ENCODE measurements at places on chromosomes 6 and 20.

DNA sequence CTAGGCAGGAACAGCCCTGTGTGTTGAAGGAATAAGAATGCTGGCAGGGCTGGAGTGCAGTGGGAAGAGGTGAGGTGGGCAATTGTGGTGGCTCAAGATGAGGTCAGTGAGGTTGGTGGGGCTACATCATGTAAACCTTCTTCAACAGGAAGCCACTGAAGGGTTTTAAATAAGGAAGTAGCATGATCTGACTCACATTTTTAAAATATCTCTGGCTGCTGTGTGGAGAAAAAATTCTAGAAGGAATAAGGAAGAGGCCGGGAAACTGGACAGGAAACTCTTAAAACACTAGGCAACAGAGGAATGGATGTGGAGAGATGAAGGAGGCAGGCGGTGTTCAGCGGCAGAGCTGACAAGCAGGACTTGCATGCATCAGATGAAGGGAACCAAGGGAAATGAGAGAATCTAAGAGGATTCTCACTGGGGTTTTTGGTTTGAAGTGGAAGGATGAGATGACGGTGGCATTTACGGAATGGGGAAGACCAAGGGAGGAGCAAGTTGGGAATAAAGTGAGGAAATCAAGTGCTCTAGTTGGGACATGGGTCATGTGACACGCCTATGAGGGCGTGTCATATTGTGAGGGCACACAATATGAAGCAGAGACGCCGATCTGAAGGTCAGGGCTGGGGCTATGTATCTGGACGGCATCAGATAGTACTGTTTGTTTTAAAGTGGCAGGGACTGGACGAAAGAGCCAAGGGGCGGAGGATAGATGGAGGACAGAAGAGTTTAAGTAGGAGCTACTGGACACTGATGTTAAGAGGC is 18.2 kb downstream of the TMEM242 start:
- DNase-seq = no peak

- DNase-seq = no peak
Measured at GRCh38 chr6:139943391-139943790, 568.9 kb upstream of the CITED2 start.

GRCh38 chr20:57600320-57601210 is 19.7 kb downstream of the ZBP1 start:
- DNase-seq = no peak

DNA sequence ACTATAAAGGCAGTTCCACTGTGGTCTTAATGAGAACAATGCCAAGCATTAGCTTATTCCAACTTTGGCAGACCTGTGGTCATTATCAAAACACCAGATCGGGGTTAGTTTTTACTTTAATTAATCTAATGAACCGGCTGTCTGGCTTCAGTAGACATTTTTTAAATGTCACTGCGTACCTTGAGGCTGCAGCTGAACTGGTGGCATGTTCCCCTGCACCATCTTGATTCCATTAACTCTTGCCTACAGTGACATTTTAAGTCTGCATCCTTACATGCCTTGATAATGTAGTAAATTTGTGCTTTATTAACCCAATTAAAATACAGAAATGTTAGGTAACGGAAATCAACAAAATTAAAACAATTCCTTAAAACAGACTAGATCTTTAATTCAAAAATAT is 127.0 kb downstream of the KIF16B start:
- no peak for DNase-seq

- no peak for DNase-seq
Measured at GRCh38 chr20:58619864-58620431, 31.1 kb upstream of the STX16 start.

DNA sequence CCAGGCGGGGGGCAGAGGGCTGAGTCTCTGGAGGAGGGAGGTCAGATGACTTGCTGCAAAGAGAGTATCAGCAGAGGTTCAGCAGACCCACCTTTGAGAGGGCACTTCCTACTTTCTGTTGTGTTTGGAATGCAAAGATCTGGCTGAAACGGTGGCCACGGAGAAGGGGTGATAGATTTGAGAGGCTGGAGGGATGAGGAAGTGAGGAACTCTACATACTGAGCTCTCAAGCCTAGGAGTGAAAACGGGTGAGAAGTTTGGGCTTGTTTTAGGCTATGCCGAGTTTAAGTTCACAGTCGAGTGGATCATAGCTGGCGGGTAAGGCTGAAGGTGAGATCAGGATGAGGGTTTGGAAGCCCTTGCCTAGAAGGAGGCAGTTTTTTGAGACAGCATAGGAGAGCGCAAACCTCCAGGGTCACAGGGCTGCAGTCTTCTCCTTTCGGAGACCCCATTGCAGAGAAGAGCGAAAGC is 477 bp upstream of the ITPA start:
- no peak for DNase-seq

DNA sequence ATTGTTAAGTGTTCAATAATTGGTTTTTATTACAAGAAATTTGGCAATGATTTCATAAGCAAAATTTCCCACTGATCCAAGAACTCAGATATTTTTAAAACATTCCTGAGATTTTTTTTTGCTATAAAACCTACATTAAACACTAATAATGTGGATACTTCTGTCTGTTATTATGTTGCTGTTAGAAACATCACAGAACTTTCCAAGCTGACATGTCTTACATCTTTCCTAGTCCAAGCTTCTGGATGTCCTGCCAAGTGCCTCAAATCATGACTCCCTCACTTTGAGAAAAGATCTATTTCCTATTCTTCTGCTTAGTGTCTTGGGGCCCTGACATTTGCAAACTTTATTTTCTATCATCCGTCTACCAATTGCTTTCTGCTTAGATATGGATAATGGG is 110.8 kb downstream of the RFPL4B start:
- DNase-seq = no peak

DNA sequence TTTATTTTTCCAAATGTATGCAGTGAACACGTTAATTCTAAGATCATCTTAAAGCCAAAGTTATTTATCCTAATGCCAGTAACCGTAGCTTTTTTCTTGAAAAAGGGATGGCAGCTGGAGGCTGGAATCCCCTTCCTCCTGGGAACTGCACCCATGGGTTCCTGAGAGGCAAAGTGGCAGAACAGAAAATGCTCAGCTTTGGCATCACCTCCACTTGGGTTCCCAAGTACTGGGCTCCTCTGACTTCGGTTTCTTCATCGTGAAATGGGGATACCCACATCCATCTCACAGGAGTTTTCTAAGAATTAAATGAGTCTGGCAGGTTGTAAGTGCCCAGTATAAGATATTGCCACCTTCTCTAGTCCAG is 6.2 kb upstream of the DDX43 start:
- DNase-seq = no peak

GRCh38 chr20:63896264-63897105 is 1.6 kb downstream of the DNAJC5 start:
- DNase-seq = peak; percentile 52

DNA sequence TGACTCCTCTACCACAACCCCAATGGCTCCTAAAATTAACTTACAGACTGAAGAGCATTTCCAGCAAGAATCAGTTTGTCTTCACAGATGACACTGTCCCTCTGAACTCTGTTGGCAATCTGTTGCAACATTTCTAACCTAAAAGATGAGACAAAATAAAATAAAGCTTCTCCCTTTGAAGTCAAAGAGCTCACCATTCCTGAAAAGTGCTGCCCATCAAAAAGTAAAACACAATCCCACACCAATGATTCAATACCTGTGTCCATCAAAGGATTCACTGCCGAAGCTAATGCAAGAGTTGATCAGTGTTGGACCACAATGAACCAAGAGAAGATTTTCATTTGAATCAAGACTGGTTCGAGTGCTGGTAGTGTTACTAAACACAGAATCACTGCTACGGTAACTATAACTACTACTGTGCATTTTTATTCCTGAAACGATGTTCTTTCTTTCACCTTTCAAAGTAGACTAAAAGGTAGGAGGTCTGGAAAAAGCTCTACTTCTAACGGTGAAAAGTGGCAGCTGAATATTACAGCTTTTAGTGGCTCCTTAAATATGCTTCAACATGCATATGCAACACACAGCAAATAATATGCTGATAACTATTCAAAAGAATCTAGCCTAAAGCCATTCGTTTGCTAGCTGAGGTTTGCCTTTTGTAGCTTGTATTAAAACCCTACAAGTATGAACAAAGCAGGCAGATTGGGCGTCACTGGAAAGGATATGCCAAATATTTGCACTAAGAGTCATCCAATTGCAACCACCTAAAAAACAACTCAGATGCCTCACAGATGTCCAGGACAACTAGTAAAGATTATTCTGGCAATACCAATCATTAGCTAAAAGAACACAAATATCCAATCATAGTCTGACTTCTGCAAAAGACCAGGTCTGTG is at the start of gene DST:
TSS of gene DST (minus strand) at position 524 of the 896 bp plus-strand sequence.
- DNase-seq = no peak

- no peak for DNase-seq
Measured at GRCh38 chr20:23453549-23454543, 1.2 kb upstream of the CST11 start.

DNA sequence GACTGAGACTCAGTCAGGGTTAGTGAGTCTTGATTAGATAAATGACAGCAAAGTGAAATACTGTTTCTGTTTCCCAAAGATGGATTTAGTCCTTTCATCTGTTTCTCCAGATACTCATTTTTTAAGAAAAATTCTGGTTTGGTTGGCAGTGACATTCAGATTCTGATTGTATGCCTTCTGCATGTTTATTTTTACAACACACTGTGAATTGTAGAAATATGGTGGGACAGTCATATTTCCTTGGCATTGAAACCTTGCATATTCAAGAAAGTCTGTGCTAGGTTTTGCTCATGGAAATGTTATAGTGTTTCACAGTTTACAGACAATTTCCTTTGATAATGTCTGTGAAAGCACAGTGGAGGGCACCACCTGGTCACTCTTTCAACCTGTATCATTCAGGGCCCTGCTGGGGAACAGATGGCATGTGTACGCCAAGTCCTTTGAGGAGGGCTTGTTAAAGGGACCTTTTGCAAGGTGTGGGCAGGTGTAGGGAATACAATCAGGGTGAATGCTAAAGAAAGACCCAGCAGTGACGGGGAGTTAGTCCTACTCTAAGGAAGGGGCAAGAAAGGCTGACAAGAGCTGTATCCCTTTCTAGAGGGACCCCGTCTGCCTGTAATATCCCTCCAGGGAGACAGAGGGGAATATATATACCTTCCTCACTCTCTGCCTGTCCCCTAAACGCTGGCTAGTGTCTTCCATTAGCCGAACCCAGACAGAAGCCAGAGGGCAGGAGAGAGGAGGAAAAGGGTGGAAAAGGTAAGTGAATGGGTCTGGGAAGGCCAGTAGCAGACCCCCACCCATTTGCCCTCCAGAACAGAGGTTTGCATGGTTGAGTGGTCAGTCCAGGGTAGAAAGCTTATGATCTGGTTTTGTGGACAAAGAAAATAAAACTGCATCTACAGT is 10.2 kb downstream of the PLCB4 start:
- no peak for DNase-seq

DNA sequence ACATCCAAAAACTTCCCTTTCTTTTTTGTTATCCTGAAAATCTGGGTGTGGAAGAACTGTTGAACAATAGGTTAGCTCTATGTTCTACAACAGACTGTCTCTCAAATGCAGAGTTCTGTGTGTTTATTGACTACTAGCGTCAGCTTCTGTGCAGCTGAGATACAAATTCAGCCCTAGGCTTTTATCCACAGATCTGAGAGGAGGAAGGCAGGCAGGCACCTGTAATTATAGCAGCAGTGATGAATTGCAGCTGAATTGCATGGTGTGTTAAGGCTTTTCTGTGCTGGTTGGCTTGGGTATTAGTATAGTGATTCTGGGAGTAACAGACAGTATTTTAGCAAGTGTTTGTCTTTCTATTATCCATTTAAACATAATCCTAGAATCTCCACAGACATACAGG is 24.4 kb downstream of the GRIK2 start:
- DNase-seq = no peak

GRCh38 chr6:11460837-11461661 is 76.5 kb upstream of the TMEM170B start:
- no peak for DNase-seq

DNA sequence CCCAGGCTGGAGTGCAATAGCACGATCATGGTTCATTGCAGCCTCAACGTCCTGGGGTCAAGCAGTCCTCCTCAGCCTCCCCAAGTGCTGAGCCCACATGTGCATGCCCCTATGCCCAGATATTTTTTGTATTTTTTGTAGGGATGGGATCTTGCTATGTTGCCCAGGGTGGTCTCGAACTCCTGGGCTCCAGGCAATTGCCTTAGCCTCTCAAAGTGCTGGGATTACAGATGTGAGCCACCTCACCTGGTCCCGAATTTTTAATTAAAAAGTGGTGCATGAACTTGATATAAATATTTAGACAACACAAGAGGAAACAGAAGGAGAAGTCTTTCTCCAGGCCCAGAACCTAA is 7.1 kb upstream of the RNF114 start:
- DNase-seq = no peak

DNA sequence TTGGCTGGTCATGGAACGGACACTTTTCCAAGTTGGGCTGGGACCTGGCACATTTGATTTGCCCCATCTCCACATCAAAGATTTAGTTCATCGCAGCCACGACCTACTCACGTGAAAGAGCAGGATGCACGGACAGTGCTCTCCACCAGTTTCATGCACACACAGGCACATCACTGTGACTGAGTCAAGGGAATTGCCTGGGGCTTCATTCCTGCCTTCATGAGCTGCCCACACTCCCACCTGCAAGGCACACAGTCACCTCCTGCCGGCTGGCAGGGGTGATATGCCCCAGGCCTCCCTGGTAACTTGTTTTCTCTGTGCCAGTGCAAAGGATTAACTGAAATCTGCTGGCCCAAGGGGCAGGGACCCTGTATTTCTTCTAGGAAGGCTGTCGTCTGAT is 23.3 kb upstream of the CST1 start:
- DNase-seq = no peak

- peak; percentile 59 for DNase-seq
Measured at GRCh38 chr6:99349171-99350141, at the start of gene FAXC. FAXC (minus strand) TSS chr6:99349674; CDS start chr6:99349372, 302 bp downstream.

DNA sequence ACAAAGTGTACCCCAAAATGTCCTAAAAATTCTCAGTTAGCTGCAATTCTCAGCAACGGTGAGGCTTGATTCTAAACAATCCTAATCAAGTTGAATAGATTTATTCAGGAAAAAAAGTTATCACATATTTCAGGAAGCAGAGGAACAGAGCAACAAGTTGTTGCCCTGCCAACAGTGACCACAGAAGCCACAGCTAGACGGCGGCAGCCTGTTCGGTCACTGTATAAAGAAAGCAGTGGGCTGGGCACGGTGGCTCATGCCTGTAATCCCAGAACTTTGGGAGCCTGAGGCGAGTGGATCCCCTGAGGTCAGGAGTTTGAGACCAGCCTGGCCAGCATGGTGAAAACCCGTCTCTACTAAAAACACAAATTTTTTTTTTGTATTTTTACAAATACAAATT is 171.2 kb upstream of the BMP5 start:
- DNase-seq = peak; percentile 73

DNA sequence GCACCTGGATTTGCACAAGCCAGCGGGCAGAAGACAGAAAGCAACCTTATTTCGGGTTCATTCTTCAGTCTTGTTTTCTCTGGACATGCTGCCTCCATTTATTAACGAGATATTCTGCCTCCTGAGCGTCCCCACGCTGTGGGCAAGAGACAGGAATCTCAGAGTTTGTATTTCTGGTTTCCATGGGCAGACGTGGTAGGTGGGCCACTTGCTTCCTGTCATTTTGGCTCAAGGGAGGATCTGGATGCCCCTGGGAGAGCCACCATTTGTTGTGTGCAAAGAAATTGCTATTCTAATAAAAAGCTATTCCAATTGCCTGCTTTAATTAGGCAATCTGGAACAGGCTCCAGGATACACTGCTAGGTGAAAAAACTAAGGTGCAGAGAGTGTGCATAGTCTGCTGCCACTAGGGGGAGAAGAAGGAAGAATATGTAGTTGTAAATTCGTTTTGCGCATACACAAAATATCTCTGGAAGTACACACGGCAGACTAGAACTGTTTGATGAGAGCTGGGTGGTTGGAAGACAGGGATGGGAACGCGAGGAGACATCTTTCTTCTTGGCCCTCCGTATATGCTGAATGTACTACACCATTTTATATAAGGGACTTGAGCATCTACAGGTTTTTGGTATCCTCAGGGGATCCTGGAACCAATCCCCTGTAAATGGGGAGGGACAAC is 30.1 kb upstream of the SLC16A10 start:
- no peak for DNase-seq
